Dorsolateral prefrontal cortex (tissue), 122 donors: ENCODE measurements at places on chromosomes 13 and 19.

DNA sequence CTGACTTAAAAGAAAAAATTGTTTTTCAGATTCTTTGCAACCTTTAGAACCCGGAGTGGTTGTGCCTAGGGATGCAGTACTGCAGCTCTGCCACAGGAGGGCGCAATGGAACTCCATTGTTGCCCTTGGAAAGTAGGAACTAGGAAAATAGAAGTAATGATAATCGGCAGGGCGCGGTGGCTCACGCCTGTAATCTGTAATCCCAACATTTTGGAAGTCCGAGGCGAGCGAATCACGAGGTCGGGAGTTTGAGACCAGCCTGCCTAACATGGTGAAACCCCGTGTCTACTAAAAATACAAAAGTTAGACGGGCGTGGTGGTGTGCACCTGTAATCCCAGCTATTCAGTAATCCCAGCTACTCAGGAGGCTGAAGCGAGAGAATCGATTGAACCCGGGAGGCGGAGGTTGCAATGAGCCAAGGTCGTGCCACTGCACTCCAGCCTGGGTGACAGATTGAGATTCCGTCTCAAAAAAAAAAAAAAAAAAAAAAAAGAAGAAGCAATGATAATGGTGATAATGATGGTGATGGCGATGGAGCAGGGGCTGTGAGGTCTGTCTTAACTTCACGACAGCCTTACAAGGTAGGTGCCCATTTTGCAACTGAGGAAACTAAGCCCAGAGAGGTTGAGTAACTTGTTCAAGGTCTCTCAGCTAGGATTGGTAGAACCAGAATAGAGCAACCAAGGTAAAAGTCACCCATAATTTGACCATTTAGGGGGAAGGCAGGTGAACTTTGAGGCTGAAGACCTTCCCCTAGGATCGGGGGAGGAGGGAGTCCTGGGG, 5.5 kb upstream of the ADAMTS10 start:
- no peak for DNase-seq

DNA sequence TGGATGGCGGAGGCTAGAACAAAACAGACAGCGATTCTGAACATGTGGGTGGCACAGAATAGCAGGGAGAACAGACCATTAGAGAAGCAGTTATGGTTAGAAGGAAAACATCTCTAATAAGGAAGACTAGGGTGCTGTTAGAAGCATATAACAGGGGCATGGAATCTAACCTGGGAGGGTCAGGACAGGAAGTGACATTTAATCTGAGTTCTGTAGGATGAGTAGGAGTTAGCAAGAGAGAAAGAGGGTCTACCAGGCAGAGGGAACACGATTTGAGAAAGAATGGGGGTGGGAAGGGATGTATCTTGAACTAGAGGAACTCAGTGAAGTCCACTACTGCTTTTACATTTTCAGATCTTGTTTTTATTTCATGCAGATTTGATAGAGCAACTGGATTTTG, 48.6 kb downstream of the B3GLCT start:
- DNase-seq: no peak

DNA sequence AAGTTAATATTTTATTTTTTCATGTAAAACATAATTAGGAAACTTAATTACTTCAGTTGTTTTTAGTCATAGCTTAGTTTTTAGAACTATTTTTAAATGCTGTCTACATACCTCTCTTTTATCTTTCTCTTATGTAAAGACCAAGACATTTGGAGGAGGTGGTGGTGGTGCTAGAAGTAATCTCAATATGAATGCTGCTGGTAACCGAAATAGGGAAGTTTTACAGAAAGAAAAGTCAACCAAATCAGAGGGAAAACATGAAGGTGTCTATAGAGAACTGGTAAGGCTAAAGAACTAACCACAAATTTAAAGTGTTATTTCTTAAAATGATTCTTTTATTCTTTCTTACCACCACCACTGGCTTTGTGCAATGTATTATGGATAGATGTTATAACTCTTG, 97.3 kb downstream of the TDRD3 start:
- no peak for DNase-seq

DNA sequence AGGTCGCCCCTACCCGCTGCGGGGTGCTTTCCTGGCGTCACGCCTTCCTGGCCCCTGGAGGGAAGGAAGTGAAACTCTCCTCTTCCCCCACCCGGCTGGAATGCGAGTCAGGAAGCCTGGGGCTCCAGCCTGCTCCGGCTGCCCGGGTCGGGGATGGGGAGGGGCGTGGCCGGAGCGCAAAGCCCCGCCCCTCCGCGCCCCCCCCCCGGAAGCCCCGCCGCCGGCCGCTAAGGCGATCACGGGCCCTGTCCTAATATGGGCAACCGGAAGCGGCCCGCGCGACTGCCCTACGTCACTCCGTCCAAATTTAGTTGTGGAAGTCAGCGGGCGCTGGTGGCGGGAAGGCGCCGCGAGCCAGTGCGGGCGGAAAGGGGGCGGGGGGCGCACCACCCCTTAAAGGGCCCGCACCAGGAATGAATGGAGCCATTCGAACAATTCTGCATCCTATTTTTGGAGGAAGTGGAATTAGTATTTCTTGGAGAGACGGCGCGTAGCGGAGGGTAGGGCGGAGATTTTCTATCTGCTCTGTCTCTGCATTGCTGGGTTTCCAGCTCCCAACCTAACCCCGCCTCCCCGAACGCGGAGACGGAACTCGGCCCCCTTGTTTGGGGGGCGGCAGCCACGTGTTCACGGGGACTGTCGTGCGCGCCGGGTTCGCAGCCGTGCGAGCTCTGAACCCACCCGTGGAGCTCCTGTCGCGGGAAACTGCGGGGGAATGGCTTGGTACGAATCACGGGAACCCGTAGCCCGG, 1.6 kb downstream of the IER2 start:
- peak; percentile 98 for DNase-seq

DNA sequence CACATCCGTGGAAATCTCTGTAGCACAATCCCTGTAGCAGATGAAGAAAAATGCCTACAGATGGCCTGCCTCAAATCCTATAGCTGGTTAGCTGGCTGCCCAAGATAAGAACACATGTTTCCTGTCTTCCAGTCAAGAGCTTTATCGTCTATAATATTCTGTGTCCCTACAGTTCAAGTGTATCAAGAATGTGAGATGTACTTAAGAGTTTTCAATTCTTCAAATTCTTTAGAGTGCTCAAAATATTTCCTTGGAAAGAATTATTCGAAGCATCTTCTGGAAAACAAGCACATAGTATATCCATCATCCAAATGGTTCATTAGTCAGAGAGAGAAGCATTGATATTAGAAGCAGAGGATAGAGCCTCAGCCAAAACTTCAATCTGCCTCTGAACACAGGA, 239.8 kb downstream of the COG6 start:
- DNase-seq: no peak

DNA sequence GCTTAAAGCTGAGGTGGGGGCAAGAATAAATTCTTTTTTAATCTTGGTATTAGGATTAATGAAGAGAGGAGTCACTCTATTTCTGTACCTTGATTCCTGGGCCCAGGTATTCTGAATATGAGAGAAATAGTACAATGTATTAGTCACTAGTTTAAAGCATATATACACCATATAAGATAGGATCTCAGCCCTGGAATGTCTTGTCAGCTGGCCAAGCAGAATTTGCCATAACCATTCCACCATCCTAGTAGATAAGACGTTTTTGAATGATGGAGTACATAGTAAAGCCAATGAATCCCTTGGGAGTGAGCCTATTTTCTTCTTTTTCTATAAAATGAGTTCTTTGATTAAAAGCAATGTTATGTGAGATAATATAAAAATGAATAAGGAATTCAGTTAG, 55.6 kb downstream of the UFM1 start:
- no peak for DNase-seq

DNA sequence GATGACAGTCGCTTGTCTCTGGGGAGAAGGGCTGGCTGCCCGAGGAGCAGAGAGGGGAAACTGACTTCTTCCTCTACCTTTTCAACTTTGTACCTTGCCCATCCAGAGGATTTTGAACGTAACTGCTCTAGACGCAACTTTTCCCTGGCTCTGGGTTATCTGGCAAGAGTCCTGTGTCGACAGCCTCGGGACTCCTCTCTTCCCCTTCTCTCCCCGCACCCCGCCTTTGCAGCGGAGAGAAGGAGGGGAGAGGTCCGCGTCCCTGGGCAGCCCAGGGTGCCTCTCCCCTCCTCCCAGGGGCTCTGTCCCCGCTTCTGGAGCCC, 574 bp downstream of the SH3GL1 start:
- no peak for DNase-seq

DNA sequence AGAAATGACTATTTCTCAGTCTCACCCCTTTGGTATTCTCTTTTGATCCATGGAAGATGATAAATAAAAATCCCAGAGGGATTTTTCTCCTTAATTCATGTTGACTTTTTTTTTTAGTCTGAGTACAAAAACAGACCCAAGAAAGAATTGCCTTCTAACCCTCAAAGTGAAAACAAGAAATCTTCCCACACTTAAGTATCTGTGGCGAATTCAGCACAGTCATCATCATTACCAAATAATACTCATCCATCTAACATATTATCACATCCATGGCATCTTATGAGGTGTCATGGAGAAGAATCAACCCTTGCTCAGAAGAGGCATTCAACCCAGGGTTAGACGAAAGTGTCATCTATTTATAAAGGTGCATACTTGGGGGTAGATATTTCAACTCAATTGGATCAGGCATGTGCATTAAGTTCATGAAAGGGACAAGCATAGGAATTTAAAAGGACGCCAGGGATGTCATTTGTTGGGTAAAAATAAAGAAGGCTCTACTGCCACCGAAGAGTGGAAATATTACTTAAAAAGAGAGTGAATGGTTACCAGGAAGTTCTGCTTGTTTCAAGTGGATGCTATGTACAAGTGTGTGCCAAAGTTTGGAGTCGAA, 101.9 kb downstream of the FLT1 start:
- no peak for DNase-seq

GRCh38 chr13:99988529-99989275, 7.1 kb downstream of the ZIC2 start:
- peak; percentile 29 for DNase-seq

DNA sequence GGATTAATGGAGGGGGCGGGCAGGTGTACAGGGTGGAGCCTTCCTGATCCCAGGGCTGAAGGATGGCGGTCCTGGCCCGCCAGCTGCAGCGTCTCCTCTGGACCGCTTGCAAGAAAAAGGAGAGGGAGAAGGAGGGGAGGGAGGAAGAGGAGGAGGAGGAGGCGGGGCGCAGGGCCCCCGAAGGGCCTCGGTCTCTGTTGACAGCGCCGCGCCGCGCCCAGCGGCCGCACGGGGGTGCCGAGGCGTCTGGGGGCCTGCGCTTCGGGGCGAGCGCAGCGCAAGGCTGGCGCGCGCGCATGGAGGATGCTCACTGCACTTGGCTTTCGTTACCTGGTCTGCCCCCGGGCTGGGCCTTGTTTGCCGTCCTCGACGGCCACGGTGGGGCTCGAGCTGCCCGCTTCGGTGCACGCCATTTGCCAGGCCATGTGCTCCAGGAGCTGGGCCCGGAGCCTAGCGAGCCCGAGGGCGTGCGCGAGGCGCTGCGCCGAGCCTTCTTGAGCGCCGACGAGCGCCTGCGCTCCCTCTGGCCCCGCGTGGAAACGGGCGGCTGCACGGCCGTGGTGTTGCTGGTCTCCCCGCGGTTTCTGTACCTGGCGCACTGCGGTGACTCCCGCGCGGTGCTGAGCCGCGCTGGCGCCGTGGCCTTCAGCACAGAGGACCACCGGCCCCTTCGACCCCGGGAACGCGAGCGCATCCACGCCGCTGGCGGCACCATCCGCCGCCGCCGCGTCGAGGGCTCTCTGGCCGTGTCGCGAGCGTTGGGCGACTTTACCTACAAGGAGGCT, at the start of gene PPM1N:
TSS of gene PPM1N (plus strand) at position 33 of the 785 bp plus-strand sequence. CDS start at position 63, 30 bp downstream.
- peak; percentile 62 for DNase-seq

DNA sequence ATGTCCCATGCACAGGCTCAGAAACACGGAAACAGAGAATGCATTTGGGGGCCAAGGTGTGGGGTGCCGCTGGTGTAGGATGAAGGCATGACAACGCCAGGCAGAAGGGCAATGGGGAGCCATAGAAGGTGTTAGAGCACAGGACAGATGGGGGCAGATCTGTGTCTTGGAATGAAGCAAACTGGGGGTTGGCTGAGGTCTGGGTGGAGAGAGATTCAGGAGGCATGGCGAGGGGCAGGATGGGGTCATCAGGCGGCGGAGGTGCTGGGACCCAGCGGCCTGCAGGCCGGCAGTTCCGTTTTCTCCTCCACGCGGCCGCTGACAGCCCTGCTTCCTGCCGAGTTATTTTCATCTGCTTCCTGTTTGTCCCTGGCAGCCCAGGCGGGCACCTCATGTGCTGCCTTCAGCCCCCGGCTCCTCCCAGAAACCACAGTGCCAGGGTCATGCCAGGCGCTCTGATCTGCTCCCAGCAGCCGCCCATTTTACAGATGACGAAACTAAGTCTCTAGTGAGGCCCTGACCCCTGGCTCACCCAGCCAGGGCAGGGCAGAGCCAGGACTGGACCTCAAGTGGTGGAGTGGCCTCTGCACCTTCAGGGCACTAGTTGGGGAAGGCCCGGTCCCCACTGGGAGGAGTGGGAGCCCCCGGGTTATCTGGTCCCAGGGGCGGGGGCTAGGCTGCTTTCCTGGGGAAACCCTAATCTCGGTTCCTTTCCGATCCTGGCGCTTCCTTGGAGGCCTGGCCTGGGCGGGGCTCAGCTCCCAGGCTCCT, 2.2 kb downstream of the ARHGAP45 start:
- peak; percentile 33 for DNase-seq
